Kidney glomerular epithelial cell (primary cell): ENCODE measurements at places on chromosomes 4 and X.

DNA sequence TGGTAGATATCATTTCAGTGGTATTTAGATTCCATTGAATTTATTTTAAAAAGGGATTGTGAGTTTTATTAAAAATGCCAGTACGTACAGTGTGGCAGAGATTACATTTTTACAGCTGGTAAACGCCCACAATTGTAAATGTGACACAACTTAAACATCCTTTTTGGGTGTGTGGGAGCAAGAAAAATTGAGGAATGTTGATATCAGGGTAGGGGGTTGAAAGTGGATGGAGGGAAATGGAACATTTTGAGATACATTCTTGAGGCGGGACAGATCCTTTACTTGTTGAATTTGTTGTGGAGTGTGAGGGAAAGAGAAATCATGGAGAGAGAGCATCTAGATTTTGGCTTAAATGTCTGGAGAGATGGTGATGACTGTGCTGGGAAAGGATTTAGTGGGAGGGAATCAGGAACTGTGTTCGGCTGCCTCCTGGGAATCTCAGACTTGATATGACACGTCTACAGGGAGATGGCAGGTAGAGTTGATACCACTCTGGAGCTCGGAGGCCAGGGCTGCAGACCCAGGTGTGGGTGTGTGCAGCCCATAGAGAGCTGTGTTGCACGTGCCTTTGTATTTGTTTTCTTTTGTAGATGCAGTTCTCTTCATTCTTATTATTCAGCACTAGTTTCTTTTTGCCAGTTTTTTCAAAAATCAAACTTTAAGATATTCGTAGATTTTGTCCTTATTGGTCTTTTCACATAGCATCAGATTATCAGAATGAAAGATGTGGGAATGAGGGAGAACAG lies 10.8 kb downstream of the TMEM131L start:
- DNase-seq, result no peak

DNA sequence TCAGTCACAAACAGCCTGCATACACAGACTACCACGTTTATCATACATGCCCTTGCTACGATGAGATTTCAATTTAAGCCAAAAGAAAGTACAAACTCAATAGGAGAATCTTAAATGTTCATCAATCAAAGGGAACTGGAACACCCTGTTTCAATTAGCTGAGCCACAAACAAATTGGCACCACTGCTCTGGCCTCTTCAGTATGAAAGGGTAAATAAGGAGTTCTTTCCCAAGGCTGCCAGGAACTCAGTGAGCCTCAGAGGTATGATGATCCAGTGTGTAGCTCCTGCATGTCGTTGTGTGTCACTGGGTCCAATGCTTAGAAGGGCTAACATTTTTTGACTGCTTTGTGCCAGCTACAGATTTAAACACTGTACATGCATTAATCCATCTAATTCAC lies 5.4 kb downstream of the RNF150 start:
- no peak for DNase-seq

DNA sequence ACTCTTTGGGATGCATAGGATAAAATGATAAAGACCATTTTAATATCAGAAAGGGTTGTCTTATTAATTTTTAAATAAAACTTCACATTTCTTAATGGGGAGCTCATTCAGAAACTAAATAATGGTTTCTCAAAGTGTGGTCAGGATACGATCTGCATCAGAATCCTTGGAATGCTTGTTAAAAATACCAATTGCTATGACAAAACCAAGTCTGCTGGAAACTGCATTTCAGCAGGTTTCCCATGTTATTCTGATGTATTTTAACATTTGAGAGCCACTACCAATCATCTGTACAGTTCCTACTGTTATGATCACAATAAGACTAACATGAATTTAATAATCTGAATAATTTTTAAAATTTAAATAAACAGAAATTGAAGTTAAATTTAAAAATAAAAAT lies 115.1 kb downstream of the SOWAHB start:
- peak; percentile 61 for DNase-seq

- no peak for DNase-seq
Observed at GRCh38 chrX:20529301-20529700, 262.6 kb upstream of the RPS6KA3 start.

DNA sequence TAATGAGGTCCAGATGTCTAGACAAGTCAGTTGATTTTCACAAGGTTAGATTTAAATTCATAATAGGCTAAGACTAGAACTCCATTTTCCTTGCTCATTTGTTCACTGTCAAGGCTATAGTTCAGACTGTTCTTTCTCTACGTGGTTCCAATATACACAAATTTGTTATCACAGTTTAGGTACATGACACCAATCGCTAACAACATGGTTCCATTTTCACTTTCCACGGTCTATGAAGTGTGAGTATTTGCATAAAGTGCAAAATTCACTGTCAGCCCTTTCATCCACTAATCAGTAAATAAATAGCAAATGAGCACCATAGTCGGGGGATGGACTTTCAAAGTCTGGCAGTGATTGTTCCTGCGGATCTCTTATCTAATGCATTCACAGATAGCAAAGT lies 315.7 kb upstream of the SPOCK3 start:
- no peak for DNase-seq

DNA sequence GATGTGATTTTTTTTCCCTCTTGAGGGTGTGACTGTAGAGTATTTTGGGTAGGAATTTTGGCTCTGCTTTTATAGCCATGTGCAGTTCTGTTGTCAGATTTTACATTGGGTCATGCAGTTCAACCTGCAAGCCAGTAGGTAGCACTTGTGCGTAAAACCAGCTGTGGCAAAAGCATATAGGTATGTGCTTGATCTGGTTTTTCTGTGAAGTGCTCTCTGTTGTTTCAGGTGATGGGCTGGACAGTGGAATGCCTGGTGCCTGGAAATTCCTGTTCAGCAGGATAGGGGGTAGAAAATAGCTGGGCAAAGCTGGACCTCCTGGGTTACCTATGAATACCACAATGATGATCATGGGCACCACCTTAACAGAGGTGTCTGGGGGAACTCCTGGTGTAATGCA lies 584.2 kb upstream of the PCDH10 start:
- DNase-seq, result no peak
